Stimulated activated CD8-positive, alpha-beta memory T cell treated with anti-CD3 and anti-CD28 coated beads, Interleukin-7, amount 100 ng/mL, for 1 hour (primary cell): ENCODE measurements at places on chromosomes 3 and 15.

DNA sequence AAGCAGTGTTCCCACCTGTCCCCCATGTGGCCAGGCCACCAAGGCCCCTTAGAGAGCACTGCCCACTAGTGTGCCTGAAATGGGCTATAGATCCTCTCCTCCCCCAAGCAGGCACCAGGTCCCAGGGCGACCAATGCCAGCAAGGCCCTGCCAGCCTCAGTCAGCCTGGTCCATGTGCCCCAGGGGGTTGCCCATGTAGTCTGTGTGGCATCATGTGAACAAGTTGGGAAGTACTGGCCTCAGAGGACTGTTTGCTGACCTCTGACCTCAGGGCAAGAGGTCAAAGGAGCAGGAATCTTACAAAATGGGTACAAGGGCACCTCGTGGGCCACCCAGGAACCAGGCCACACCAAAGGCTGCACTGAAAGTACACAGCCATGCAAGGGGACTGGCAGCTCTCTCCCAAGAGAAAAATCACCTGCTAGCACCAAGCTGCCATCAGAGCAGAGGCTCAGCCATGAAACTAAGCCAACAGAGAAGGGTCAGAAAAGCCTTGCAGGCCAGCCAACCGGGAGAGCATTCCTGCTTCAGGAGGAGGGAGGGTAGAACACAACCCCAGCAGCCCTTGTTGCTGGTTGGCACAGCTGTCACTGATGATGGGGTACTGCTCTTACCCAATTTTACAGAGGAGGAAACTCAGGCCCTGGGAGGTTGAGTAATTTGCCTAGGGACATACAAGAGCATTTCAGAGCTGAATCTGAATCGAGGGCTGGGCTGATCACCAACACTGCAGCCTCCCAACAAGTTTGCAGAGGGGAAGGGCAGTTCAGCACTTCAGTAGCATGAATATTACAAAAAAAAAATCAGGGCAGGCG is 5.2 kb upstream of the FURIN start:
- DNase-seq = no peak

DNA sequence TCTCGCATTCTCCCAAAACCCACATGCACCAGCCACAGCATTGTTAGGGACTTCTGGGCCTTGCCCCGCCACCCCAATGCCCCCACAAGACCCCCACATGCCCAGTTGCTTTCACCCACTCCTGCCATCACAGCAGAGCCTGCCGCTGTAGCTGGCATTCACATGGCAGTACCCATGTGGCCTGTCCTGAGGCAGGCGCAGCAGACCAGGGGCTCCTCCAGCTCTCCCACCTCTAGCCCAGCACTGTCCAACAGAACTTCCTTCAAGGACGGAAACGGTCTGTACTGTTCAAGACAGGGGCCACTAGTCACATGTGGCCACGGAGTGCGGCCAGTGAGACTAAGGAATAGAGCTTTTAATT is 32.5 kb downstream of the ANP32A start:
- no peak for DNase-seq

GRCh38 chr3:8576841-8577571 is 67.6 kb downstream of the SSUH2 start:
- DNase-seq = no peak

DNA sequence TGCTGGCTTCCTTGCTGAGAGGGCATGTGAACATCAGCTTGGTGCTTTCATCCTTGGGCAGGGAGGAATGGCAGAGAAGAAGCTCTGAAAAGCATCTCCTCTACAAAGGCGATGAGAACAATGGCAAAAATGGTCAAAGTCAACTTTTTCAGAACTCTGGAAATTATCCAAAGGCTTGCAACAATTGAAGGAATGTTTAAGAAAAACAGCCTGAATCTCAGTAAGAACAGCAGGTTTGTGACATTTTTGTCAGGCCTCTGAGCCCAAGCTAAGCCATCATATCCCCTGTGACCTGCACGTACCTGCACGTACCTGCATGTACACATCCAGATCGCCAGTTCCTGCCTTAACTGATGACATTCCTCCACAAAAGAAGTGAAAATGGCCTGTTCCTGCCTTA is 51.8 kb downstream of the ONECUT1 start:
- no peak for DNase-seq

DNA sequence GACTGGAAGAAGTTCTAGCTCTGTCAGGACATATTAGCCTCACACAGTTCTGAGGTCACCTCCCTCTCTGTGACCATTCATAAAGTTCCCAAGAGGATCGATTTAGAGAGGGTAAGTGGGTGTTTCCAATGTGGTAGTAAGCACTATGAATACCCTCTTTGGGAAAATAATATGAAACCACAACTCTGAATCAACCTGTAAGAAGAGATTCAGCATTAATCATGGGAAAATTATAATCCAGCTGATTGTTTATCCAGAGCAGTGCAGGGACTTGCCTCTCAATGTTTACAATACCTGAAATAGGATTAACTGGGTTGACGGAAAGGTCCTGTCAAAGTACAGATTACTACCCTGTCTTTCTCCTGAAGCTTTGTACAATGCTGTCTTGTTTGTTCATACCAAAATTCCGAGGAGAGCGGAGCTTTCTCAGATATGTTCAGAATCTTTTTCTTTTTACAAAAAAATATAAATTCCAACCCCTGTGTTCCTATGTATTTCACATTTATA is 302.9 kb upstream of the DPPA4 start:
- DNase-seq = no peak

- no peak for DNase-seq
Observed at GRCh38 chr3:190036631-190037030, 84.1 kb downstream of the P3H2 start.

DNA sequence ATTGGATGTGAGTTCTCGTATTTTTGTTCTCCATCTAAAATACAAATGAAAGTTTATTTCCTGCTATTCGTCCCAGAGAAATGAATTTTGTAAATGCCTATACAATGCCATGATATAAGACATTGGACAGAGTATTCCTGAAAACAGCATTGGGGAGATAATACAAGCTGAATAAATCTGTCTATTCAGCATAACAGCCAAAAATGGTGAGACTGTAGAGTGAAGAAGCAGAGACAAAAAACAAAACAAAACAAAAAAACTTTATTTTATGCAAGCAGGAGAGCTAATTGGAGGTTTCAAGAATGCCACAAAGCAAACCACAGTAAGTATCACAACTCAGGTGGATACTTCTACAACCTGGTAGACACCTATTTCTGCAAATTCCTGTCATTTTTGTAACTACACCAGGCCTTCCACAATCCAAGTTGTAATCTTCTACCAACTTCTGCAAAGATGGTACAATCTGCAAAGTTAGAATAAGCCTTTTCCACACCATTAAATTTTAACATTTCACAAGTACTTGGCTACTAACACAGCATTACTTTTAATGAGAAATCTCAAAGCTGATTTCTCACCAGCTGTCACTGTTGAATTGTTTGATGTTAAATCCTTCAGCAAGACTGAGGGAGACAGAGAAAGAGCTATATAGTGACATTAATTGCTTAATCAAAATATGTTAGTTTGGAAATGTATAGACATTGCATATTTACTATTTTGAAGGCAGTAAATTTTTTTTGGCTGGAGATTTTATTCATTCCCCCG is 163.1 kb downstream of the CLSTN2 start:
- DNase-seq = no peak

DNA sequence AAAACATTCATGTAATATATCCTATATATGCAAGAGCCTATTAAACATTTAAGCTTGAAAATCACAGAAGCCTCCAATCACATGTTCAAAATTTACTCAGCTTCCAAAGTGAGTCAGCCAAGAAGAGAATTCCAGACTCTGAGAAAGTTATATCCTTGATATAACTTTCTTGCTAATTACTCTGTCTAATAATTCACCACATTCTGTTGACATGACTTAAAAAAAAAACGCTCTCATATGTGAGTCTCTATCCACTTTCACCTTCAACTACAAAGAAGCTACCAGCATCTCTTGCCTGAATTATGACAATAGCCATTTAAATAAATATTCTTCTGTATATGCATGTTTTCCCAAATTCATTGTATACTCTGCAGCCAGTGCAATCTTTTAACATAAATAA is 1116.3 kb upstream of the CADM2 start:
- DNase-seq = no peak

- no peak for DNase-seq
Observed at GRCh38 chr15:38854506-38854905, 289.9 kb upstream of the RASGRP1 start.

DNA sequence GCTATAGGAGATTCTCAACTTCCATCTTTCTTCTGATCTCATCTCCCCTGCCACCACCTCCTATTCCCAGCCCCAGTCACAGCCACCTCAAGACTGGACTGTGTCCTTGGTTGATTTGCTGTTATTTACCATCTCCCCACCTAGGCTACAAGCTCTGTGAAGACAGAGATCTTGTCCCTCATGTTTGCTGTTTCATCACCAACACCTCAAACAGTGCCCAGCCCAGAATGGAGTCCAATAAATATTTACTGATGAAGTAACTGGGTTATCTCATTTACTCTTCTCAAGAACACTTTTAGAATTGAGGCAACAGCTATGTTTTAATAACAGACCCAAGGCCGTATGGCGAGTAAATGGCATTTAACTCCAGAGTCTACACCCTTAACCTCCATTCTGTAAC is 29.1 kb upstream of the ARHGEF3 start:
- DNase-seq = no peak

DNA sequence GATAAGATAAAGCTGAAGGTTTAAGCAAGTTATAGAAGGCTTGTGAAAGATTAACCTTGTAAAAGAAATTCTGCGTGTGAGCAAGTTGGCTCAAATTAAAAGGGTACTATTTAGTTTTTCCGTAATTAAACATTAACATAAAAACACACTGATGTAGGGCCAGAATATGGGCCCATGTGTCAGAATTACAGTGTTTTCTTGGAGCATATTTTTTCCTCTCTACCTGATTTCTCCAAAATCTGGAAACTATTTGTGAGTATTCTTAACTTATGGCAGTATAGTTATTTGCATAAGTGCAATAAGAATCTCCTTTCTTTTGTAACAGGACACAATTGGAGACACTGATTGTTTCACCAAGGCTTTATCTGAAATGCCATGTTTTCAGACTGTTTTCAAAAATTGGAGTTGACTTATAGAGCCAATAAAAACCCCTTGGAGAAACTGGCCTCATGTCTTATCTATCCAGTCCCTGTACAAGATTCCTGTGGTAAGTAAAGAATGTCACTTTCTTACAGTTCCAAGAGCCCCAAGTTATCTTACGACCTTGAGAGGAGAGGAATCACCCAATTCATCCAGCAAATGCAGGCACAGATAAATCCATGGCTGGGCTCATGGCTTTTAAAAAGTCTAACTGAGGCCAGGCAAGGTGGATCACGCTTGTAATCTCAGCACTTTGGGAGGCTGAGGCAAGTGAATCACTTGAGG is 47.8 kb upstream of the P2RY1 start:
- no peak for DNase-seq

- no peak for DNase-seq
Observed at GRCh38 chr3:177831361-177831760, 634.1 kb upstream of the TBL1XR1 start.

DNA sequence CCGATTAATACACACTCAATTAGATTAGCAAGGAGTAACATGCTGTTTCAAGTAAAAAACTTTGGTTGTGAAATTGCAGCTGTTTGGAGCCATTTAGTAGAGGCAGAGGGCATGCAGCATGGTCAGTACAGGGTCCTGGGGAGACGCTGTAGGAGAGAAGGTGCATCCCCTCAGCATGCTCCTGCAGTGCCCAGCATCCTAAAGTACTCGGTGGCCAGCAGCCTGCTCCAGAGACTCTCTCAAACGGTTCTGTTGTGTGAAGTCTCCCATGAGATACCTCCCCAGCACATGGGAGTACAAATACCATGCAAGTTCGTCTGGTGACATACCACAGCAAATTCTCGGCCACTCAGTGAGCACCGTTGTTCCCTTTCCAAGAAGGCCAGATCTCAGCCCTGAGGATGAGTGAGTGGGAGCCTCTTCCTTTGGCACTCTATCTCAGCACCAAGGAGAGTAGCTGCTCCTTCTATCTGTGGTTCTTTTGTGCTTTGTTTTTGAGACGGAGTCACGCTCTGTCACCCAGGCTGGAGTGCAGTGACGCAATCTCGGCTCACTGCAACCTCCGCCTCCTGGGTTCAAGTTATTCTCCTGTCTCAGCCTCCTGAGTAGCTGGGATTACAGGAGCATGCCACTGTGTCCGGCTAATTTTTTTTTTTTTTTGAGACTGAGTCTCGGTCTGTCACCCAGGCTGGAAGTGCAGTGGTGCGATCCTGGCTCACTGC is 72.7 kb downstream of the TJP1 start:
- no peak for DNase-seq

DNA sequence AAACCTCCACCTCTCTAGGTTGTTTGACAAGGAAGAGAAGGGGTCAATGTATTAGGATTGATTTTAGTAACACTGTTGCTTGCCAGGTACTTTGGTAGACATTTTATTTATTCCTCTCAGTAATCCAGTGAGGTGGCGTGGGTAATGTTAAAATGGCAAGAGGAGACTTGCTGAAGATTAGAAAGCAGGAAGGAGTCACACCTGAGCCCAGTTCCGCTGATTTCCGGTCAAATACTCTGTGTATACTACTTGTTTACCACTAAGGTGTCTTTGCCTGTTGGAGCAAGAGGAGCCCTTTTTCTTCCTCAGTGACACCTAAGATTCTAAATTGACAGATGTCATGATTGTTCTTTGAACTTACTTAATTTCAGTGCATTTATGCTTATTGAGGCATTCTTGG is 1.7 kb downstream of the OXNAD1 start:
- no peak for DNase-seq

DNA sequence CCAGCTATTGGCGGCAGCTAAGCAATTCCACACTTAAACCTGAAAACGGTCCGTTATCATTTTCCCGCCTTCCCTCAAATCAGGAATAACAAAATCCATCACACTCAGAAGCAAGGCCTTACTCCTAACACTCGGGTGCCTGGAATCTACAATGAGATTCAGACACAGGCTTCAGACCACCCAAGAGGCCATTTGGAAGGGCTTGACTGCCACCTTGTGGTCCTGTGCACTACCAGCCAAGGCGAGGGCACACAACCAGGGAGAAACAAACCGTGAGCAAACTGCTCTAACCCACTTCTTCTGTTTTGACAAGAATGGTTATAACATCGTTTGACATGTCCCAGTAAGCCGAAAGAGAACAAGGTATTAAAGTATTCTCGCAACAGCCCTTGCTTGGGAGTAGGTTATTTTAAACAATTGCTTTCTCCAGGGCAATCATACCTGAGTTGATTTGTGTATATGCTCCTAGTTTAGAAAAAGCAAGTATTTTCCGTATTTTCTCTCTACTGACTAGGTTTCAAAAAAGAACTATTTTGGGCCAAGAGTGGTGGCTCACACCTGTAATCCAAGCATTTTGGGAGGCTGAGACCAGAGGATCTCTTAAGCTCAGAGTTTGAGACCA is 40.1 kb upstream of the TAFA4 start:
- DNase-seq = no peak

GRCh38 chr3:163838769-163839168 is 1239.5 kb downstream of the SI start:
- DNase-seq = no peak

DNA sequence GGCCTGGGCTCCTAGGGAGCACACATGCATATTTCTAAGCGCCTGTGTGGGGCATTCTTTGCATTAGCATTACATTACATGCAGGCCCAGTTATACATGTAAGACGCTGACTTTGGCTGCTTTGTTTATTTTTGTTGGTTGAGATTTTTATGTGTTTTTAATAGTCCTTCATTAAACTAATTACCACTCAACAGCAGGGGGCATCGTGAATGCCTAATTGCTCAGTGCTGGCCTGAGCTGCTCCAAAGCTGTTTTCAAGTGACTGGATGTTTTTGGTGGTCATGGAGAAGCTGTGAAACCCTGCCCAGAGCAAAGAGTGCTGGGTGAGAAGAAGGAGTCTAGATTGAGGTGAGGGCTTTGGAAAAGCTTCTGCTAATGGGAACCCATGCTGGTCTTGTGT is 41.5 kb downstream of the GPD1L start:
- no peak for DNase-seq

- DNase-seq = no peak
Observed at GRCh38 chr15:90893175-90894090, 9.1 kb downstream of the FES start.
